ENCODE measurements at places on chromosomes 6 and 20.

- DNase-seq: no peak
- peaks cover 12% of the 10 kb centered on the region for H3K27me3 ChIP-seq
- no peaks in the 10 kb centered on the region for H3K36me3 ChIP-seq
- no peak overlapping the region for H3K27ac ChIP-seq
Observed at GRCh38 chr6:154648188-154648887, 84.9 kb upstream of the SCAF8 start.

DNA sequence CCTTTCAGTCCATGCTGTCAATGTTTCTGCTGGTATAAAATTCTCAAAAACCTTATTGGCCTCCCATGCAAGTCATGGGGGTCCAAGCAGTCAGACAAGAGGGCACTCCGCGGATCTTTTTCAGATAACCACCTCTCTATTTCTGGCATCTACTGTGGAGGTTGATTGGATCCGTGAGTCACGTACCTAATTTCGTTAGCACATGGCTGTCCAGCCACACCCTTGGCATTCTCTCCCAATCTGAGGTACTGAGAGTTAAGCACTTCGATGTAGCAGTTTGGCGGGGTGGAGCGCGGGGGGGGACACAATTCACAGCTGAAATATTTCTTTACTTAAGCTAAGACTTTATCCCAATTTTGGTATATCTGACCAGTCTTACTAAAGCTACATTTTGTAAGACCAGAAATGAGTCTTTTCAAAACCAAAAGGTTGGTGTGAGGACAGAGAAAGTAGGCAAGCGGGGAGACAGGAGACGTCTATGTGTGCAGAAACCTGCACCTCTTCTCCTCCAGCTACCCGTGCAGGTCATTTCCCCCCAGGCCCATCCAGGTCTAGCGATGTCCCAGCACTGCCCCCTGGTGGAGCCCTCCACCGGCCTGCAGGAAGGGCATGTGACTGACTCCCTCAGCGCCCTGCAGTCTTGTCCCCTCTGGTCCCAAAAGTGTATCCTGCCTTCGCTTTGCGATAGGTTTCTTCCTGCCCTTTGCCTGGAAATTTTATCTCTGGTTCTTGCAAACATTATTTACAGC is 113.1 kb downstream of the ADAT2 start:
- no peak overlapping the region for H3K27ac ChIP-seq
- no peaks in the 10 kb centered on the region for H3K4me1 ChIP-seq
- no peaks in the 10 kb centered on the region for H3K36me3 ChIP-seq
- DNase-seq: peak; percentile 57

- H3K27me3 ChIP-seq: no peaks in the 10 kb centered on the region
- H3K4me1 ChIP-seq: no peaks in the 10 kb centered on the region
- no peak overlapping the region for H3K4me3 ChIP-seq
- no peaks in the 10 kb centered on the region for H3K36me3 ChIP-seq
Observed at GRCh38 chr6:132300323-132300949, 100.8 kb downstream of the MOXD1 start.

DNA sequence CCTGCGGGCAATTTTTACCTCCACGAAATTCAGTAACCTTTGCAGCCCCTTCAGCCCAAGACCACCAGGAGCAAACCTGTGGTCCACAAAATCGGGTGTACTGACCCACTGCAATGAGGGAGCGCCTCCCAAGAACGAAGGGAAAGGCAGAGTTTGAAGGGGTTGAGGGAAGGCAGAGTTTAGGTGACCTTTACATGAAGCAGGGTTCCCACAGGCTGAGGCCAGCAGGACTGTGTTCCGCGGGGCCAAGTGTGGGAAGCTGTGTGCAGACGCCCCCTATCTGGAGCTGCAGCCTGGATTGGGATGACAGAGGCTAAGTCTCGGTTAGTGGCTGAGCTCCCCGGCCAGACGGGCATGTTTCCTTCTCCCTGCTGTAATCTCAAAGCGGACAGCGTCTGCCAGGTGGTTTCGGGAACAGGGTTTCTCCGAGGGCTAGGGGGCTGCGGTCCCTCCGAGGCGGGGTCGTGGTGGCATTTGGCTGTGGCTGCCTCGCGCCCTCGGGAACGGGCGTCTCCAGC is 826 bp upstream of the PYGB start:
- H3K27me3 ChIP-seq: no peaks in the 10 kb centered on the region
- peak overlapping the region; percentile 94 for H3K27ac ChIP-seq
- peaks cover 29% of the 10 kb centered on the region for H3K4me1 ChIP-seq
- peak; percentile 65 for DNase-seq
- H3K36me3 ChIP-seq: no peaks in the 10 kb centered on the region

DNA sequence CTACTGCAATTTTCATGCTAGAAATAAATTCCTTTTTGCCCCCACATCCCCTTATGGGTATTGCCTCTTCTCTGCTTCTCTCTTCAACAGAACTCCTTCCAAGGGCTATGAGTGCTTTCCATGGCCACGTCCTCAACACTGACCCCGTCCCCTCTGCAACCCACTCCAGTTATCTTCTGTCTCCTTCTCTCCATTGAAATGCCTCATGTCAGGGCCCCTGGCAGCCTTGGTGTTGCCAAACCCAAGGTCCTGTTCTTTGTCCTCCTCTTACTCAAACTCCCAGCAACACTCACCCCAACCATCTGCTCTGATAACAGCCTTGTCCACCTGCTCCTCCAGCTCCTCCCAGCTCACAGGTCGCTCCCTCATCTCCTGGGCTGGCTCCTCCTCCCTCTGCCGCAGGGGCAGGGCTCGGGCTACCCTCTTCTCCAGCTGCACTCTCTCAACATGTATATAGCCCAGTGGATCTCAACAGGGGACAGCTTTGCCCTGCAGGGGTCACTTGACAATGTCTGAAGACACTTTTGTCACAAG is 196.1 kb upstream of the QKI start:
- DNase-seq: no peak
- H3K36me3 ChIP-seq: no peaks in the 10 kb centered on the region
- no peak overlapping the region for H3K27ac ChIP-seq
- H3K4me1 ChIP-seq: no peaks in the 10 kb centered on the region
- no peaks in the 10 kb centered on the region for H3K27me3 ChIP-seq

- H3K27me3 ChIP-seq: no peaks in the 10 kb centered on the region
- H3K4me1 ChIP-seq: no peaks in the 10 kb centered on the region
- H3K4me3 ChIP-seq: no peak overlapping the region
- H3K27ac ChIP-seq: no peak overlapping the region
- DNase-seq: no peak
- no peaks in the 10 kb centered on the region for H3K36me3 ChIP-seq
Observed at GRCh38 chr6:79420054-79420453, 117.2 kb downstream of the LCA5 start.

- no peaks in the 10 kb centered on the region for H3K27me3 ChIP-seq
- H3K4me1 ChIP-seq: no peaks in the 10 kb centered on the region
- DNase-seq: no peak
- no peak overlapping the region for H3K27ac ChIP-seq
- H3K4me3 ChIP-seq: no peak overlapping the region
Observed at GRCh38 chr20:12252793-12253192, 335.1 kb downstream of the BTBD3 start.

- no peaks in the 10 kb centered on the region for H3K4me1 ChIP-seq
- H3K27me3 ChIP-seq: no peaks in the 10 kb centered on the region
- no peaks in the 10 kb centered on the region for H3K36me3 ChIP-seq
- no peak for DNase-seq
Observed at GRCh38 chr6:105781248-105781647, 304.9 kb upstream of the PRDM1 start.

DNA sequence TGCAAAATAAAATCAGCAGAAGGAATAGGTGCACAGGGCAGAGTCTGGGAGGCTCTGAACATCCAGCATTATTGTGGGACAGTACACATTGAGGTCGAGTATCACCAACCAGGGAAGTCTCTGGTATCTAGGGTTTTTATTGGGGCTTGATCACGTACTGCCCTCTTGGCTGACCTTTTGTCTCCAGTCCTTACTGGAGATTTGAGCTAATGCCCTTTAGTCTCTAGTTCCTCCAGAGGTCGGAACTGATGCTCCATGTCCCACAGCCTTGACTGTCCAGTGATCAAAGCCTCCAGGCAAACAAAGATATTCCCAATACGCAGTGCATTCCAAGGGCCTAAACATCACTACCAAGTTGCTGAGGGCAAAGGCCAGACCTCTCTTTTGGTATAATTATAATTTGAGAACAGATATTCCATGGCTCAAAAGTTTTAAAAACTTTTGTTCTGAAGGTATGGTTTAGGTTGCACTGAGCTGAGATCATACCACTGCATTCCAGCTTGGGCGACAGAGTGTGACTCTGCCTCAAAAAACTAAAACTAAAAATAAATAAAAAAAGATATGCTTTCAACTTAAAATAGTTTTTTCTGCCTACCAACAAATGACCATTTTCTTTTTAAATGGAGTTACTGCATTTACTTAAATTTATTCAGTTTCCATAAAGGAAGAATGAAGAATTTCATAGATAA is 56.9 kb upstream of the DYNLRB1 start:
- H3K27ac ChIP-seq: no peak overlapping the region
- peaks cover 43% of the 10 kb centered on the region for H3K36me3 ChIP-seq
- no peaks in the 10 kb centered on the region for H3K27me3 ChIP-seq
- DNase-seq: no peak
- H3K4me1 ChIP-seq: no peaks in the 10 kb centered on the region

- H3K4me1 ChIP-seq: no peaks in the 10 kb centered on the region
- H3K27ac ChIP-seq: no peak overlapping the region
- no peaks in the 10 kb centered on the region for H3K27me3 ChIP-seq
- DNase-seq: no peak
Observed at GRCh38 chr6:14831937-14832336, 413.9 kb upstream of the JARID2 start.

- H3K27me3 ChIP-seq: no peaks in the 10 kb centered on the region
- H3K4me1 ChIP-seq: no peaks in the 10 kb centered on the region
- H3K36me3 ChIP-seq: no peaks in the 10 kb centered on the region
- DNase-seq: no peak
- no peak overlapping the region for H3K4me3 ChIP-seq
Observed at GRCh38 chr6:114997813-114998292, 655.0 kb upstream of the HS3ST5 start.

DNA sequence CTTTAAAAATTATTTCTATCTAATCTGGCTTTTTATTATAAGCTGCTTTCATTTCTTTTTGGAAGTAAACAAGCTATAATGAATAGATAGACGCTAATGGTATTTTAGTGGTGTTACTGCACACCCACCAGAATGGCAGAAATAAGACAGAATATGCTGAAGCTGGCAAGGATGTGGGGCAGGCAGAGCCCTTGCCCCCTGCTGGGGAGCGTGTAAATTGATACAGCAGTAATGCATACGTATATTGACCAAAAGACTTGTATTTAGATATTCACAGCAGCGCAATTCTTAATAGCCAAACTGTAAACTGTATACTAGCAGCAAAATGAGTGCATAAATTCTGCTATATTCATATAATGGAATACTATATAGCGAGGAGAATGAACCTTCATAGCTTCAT is 35.3 kb downstream of the TMEM181 start:
- H3K4me3 ChIP-seq: no peak overlapping the region
- no peaks in the 10 kb centered on the region for H3K36me3 ChIP-seq
- no peak for DNase-seq
- no peak overlapping the region for H3K27ac ChIP-seq

DNA sequence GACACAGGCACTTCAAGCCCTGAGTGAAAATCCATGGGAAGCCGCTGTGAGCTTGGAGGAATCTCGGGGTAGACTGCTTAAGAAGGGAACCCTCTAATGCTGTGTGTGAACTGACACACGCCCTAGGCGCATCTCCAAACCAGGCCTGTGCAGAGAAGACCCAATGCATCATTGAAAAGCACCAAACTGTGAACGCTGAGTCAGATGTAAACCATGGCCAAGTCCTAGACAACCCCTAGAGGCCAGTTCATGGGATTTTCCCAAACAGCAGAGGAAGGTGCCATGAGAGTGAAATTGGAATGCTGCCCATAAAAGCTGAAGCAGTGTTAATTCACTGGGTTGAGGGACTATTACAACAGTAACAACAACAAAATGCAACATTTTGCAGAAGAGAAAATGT is 296.5 kb downstream of the SMOC2 start:
- no peaks in the 10 kb centered on the region for H3K27me3 ChIP-seq
- DNase-seq: no peak
- no peaks in the 10 kb centered on the region for H3K4me1 ChIP-seq
- no peak overlapping the region for H3K4me3 ChIP-seq
- no peaks in the 10 kb centered on the region for H3K36me3 ChIP-seq
- no peak overlapping the region for H3K27ac ChIP-seq

GRCh38 chr20:6708010-6708409 is 59.5 kb upstream of the BMP2 start:
- no peaks in the 10 kb centered on the region for H3K4me1 ChIP-seq
- H3K27me3 ChIP-seq: no peaks in the 10 kb centered on the region
- H3K36me3 ChIP-seq: no peaks in the 10 kb centered on the region
- H3K27ac ChIP-seq: no peak overlapping the region
- no peak overlapping the region for H3K4me3 ChIP-seq
- DNase-seq: peak; percentile 29

DNA sequence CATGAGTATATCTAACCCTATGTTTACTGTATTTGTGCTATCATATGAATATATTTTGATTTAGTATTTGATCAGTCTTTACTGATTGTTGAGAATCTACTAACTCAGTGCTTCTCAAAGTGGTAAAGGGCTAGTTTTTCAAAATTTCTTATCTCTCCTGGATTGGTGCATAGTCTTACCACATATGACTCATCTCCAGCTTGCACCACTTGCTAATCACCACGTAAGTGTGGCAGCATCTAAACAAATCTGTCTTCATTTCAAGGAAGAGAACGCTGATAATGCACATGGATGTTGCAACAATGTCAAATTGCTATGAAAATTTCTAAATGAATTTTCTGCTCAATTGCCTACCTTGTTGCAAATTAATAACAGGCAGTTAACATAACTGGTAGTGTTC is 299.5 kb downstream of the PAX1 start:
- no peaks in the 10 kb centered on the region for H3K36me3 ChIP-seq
- no peak for DNase-seq
- H3K4me1 ChIP-seq: no peaks in the 10 kb centered on the region
- no peak overlapping the region for H3K4me3 ChIP-seq
- no peaks in the 10 kb centered on the region for H3K27me3 ChIP-seq
- H3K27ac ChIP-seq: no peak overlapping the region

DNA sequence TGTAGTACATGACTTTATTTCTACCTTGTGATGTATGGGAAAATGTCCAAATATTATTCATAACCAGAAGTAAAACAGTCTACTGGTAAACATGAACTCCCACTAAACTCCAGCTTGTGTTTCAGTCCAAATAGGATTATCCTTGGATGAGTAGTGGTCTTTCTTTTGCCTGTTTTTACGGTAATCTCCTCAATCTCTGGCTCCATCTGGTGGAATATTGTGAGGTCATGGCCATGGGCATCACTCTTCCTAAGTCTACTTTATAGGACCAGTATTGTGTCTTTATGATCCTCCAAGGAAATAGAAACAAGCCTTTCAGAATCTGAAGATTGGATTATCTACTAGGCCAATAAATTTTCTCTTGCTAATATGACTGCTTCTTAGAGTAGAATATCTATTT is 505.0 kb downstream of the BMP2 start:
- no peak for DNase-seq
- no peaks in the 10 kb centered on the region for H3K36me3 ChIP-seq
- H3K4me1 ChIP-seq: no peaks in the 10 kb centered on the region
- no peak overlapping the region for H3K4me3 ChIP-seq
- no peak overlapping the region for H3K27ac ChIP-seq

- H3K4me1 ChIP-seq: no peaks in the 10 kb centered on the region
- no peaks in the 10 kb centered on the region for H3K36me3 ChIP-seq
- H3K27me3 ChIP-seq: no peaks in the 10 kb centered on the region
- no peak overlapping the region for H3K4me3 ChIP-seq
- no peak overlapping the region for H3K27ac ChIP-seq
- DNase-seq: no peak
Observed at GRCh38 chr20:54848984-54849538, 373.7 kb downstream of the DOK5 start.
